ENCODE measurements at places on chromosomes 7 and 10.

- no peak for DNase-seq
Observed at GRCh38 chr10:30535677-30536076, 93.9 kb downstream of the LYZL2 start.

DNA sequence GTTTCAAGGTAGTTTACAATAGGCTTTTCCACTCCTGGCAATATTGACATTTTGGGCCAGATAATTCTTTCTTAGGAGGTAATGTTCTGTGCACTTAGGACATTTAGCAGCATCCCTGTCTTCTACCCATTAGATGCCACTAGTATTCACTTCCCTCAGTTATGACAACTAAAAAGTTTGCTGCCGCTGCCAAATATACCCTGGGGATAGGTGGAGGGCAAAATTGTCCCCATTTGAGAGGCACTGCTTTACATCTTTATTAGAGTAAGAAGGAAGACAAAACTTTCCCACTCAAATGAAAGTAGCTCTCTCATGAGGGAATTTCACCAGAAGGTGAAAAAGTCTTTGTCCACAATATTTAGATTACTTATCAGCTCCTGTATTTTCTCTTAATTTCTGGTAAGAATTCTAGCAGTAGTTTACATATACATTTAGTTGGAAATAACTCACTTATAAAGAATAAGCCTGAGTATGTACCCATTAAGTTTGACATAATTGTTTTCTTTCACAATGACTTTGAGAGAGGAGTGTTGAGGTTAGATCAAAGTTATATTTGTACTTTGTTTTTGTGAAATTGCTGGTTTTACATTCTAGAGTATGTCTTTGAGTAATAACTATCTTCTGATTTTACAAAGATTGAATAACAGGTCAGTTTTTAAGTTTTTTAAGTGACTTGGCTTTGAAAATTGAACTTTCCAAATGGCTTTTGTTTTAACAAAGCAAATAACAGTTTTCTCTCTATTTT lies 46.0 kb downstream of the HELLS start:
- DNase-seq, result no peak

GRCh38 chr7:102814025-102814471 lies 65.2 kb downstream of the FAM185A start:
- DNase-seq, result no peak

- DNase-seq, result no peak
Observed at GRCh38 chr10:86753638-86754434, 2.6 kb upstream of the BMPR1A start.

- no peak for DNase-seq
Observed at GRCh38 chr7:31058122-31058521, 6.0 kb downstream of the ADCYAP1R1 start.

DNA sequence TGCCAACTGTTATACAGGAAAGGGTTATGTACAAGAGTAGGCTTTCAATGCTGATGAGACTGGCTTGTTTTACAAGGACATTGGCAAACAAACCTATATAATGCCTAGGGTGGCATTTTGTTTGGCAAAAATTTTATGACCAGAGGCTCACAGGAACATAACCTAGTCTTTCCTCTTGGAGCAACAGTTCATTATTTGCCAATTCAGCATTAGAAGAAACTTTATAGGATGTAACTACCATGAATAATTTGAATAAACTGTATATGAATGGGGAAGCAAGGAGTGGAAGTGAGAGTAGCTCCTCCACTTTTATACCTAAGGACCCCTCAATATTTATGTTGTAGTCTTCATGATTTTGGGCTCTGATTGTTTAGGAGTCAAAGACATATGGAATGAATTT lies 103.9 kb upstream of the WAC start:
- DNase-seq, result no peak

- DNase-seq, result no peak
Observed at GRCh38 chr10:109126541-109126940, 796.8 kb downstream of the XPNPEP1 start.

GRCh38 chr7:117217106-117218035 lies 105.5 kb downstream of the WNT2 start:
- no peak for DNase-seq

Data from activated CD4-positive, CD25-positive, alpha-beta regulatory T cell (primary cell).